Hindlimb muscle (tissue), 1 donor: ENCODE measurements at places on chromosomes 3 and 15.
A peak's percentile ranks its signal among the peaks of the same experiment; 100 is the strongest.

DNA sequence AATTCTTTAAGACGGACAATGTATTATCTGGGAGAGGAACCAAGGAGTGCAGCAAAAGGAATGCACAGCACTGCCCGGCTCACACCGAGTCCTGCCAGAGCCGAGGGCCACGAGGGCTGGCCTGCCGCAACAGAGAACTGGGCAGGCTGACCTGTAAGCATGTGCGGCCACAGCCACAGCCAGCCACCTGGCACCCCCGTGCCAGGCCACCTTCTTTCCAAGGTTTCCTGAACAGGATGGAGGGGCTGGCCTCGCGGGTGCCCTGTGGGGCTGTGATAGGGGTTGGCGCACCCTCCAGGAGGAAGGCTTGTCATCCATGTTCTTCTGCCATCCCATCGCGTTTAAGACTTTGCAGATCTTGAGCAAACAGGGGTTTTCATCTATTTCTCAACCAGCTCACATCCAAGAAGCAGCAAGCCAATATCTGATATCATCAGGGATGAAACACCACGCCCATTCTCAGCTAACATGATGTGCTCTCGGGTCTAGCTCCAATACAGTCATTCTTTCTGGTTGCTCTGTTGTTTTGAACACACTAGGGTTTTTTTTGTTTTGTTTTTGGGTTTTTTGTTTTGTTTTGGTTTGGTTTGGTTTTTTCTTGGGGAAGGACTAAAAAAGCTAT, 10.2 kb downstream of the CA12 start:
- peak; percentile 50 for DNase-seq

GRCh38 chr3:151856118-151856517, 17.3 kb upstream of the SUCNR1 start:
- no peak for DNase-seq

DNA sequence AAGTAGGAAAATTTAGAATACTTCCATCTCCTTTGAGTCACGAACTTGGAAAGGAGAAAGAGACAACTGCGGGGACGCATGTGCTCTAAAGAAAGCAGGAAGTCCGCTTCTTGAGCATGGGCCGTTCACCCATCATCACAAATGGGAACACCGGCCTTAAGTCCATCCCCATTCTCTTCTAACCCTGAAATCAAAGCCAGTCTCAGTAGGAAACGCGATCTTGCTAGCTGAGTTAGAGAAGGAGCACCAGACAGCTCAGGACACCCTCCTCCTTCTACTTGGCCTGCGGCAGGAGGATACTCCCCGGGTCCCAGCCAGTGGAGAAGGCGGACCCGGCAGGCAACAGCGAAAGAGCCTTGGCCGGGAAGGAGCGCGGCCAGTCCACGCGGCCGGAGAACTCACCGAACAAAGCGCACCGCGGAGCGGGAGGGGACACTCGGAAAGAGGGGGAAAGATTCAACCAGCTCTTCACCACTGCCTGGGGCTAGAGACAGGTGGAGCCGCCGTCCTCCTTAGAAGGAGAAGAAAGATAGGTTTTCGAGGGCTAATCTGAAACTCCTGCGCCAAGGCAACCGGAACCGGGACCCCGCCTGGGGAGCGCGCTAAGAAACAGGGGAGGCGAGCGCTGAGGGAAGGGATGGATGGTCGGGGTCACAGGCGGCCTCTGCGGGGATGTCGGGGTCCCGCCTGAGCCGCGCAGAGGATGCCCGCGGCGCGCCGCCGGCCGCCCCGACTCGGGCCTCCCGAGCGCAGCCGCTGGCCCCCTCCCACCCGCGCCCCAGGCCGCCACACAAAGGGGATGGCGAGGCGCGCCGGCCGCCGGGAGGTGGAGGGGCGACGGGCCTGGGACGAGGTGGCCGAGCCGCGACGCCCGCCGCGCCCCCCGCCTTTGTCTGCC, 818 bp downstream of the SLC4A7 start:
- DNase-seq, result peak; percentile 81

DNA sequence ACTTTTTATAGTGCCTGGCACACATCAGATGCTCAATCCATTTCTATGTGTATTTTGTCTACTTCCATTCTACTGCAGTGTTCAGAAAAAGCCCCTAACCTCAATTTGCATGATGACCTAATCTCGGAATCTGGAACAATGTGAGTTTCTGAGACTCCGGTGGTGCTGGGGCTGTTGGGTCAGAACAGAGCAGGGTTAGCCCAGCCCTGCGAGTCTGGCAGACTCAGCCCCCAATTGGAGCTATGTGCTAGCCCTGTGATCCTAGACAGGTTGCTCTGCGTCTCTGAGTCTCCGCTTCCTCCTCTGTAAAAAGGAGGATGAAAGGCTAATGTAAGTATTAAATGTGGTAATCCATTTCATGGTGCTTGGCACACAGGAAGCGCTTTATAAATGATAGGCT, 95.0 kb upstream of the ICE2 start:
- DNase-seq, result no peak
